ENCODE measurements at places on chromosomes 12 and 14.
A peak's percentile ranks its signal among the peaks of the same experiment; 100 is the strongest.

DNA sequence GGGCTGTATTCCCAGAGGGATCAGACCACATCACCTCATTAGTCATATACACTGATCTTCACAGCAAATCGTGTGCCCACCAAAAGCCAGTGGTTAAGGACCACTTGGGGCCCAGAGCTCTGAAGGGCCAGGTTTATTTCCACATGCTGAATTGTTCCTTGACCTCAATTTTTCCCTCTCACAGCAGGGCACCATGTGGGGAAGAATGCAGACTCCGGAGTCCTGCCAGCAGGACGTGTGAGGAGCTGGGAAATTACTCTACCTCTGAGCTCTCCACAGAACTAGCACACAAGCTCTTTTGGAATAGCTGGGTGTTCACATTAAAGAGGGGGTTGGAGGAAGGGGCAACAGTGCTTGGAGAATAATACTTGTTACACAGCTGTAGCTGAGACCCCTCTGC lies 57.6 kb upstream of the SEL1L start:
- no peak for DNase-seq

- no peak for DNase-seq
These were observed 665 bp downstream of the RHOF start for GRCh38 chr12:121792607-121793439.

- DNase-seq: no peak
These were observed 85.8 kb downstream of the CAND1 start for GRCh38 chr12:67354966-67355365.

GRCh38 chr14:65261946-65262345 lies 150.6 kb upstream of the FUT8 start:
- DNase-seq: no peak

- no peak for DNase-seq
These were observed 537.0 kb downstream of the SLC6A15 start for GRCh38 chr12:84375449-84376170.

DNA sequence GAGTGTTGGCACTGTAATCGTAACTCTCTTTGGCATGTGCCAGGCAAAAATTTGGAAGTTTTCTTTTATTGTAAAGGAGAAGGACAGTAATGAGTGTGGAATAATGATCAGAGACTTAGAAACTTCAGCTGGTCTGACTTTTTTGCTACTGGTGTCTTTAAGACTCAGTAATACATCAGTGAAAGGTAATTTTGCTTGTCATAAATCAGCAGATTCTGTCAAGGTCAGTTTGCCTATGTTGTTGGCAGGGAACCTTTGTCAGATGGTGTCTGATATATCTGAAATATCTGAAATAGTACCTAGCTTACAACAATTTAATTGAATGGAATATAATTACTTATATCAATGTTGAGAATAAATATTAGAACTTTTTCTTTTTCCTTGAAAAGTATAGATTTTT lies 516.9 kb downstream of the LRFN5 start:
- DNase-seq: no peak

DNA sequence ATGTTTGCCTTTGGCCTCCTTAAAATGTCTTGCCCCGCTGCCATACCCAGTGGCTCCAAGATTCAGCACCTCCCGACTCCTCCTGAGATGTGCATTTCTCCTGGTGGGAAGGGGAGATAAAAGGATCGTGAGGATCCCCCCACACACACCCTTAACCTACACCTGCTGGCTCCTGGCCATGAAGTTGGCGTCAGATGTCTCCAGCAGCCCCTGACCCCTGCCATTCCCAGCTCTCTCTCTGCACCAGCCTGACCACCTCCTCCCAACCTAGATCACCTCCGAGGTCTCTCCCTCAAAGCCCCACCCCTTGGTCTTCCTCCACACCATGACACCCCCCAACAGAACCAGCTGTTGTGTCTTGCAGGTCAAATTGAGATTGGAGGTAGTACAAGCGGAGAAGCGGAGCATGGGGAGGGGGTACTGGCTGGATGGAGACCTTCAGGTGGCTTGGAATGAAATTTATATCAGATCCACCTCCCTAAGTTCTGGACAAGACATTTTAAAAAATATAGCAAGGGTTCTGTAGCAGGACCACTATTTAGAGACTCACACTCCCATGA lies 151.1 kb upstream of the FKBP4 start:
- no peak for DNase-seq

DNA sequence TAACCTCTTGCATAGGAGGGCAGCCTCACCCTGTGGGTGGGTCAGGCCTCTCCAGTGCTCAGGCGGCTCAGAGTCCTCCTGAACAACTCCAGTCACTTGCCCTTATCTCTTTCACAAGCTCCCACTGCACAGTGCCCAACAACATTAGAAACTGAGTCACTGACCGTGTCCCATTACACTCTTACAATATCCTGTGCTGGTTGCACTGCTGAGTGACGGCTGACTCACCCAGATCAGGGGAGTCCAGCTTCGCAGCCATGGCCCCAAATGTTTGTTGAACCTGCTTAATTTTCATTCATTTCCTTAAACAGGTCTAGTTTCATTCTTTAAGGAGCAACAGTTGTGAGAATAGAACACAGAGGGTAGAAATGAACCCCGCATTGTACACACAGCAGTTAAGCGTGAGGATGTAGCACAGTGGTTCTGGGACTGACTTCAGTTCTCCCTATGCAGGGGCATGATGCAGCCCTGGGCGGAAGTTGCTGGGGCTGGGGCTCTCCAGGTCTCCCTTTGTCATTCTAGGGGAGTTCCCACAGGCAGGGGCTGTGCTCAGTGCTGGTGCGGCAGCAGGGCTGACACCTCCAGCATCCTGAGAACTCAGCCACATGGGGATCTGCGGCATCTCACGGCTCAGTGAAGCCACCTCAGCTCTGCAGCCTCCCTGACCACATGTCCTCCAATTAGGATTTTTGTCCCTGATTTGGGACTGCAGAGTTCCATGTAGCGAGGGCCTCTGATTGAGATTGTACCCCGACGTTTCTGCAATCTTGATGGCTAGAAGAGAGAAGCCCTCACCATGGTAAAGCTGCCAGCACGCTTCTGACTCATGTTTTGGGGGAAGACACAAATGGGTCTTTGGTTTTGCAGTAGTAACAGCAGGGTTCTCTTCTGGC lies 16.1 kb downstream of the GPR68 start:
- no peak for DNase-seq

- DNase-seq: no peak
These were observed 27.8 kb upstream of the FBXO34 start for GRCh38 chr14:55243386-55243785.

- no peak for DNase-seq
These were observed 6.7 kb upstream of the FITM1 start for GRCh38 chr14:24123424-24124417.

DNA sequence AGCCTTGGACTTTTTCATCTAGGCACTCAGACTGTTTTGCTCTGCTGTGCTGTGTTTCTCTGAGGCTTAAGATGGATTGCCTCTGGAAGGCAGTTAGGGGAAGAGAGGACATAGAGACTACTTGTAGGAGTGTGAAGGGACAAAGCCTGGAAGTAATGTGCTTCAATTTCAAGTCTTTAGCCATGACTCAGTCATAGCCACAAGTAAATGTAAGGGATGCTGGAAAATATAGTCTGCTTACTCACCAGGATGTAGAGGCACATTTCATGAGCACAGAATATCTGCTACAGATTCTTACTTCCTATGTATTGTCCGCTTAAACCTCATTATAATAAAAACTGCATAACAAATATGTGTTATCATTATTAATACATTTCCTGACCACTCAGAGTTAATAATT lies 794.3 kb upstream of the NOVA1 start:
- DNase-seq: no peak

DNA sequence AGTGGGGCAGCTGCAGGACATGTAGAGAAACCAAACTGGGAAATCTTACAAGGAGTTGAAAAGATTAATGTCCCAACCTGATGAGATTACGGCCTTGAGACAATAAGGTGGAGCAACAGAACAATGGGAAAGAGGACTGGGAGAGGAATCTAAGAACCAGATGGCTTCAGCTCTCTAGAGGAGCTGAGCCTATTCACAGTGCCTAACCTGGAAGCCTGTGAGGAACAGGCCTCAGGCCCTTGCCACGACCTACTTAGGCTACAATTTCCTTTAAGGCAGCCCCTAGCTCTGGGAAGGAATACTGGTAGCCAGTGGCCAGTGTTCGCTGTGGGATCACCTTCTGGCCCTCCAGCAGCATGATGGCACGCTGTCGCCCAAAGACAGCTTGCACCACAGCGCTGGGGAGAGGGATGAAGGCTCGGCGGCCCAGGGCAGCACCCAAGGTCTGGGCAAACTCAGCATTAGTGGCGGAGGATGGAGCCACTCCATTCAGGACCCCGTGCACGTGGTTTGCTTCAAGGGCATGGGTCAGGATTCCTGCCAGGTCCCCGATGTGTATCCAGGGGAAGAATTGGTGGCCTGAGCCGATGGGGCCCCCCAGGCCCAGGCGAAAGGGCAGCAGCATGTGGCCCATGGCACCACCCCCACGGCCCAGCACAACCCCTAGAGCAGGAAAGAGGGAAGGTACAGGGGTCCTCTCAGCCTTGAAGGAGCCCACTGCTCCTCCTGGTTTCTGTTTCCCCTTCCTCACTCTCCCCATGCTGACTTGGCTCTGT lies 2.6 kb downstream of the SDR39U1 start:
- DNase-seq: no peak

DNA sequence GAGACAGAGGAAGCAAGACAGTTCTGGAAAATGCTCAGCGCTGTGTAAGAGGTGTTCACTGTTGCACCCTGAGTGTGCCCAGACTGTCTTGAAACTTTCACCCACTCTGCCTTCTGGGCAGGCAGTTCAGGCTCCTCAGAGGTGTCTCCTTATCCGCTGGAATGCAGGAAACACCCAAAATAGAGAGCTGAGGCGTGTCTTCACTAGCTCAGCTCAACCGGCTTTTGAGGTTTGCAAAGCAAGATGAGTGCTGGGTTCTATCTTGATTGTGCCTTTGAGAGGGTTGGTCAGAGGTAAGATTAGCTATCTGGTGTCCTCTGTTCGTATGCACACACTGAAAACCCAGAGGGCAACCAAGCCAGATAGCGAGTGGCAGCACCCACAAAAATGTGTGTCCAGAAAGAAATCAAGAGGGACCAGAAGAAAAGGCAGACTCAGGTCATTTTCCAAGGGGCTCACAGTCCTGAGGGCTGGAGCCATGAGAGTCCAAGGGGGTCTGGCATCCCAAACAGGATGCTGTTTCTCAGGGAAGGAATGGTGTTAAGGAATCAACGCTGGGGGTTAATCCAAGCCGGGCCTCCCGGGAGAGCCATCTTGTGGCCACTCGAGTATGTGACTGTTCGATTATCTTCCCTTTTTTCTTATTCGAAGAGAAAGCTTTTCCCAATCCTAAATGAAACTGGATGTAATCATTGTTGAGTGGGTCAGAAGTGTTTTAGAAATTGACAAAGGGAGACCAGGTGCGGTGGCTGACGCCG lies 47.1 kb downstream of the TBX3 start:
- peak; percentile 46 for DNase-seq

Measured in head of caudate nucleus (tissue), 42 donors.